ENCODE measurements at places on chromosomes 16 and 17. TPM values are rescaled to one million over a fixed set of nuclear protein-coding genes. Genes with fewer than 3 reads are reported as not detected.

GCGR gene
- 0.66 TPM for total RNA-seq

KCTD13 gene
- 30.5 TPM for total RNA-seq

MSLN gene
- total RNA-seq: 5.7 TPM

TMC8 gene
- total RNA-seq: 0.60 TPM

RNF135 gene
- 15.7 TPM for total RNA-seq

HS3ST4 gene
- 11.1 TPM for total RNA-seq

AATK gene
- total RNA-seq: 15.2 TPM

KIF2B gene
- total RNA-seq: not detected

RTN4RL1 gene
- 0.20 TPM for total RNA-seq

All from mesothelial cell of epicardium (in vitro differentiated cells).